ENCODE measurements at places on chromosomes 11 and 22.
A peak's percentile ranks its signal among the peaks of the same experiment; 100 is the strongest.

DNA sequence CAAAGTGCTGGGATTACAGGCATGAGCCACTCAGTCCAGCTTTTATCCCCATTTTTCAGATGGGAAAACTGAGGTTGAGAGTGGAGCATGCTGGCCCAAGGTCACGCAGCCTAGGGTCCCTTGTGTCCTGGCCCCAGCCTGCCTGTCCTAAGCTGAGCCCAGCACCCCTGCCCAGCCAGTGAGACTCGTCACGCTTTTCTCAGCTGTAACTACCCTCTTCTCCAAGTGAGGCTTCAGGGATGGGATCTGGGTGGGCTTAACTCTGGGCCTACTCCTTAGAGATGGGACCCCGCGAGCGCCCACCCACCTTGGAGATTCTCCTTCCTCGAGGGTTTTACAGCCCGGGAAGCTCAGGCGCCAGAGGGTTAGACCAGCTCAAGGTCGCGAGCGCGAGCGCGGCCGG lies 390 bp upstream of the TMEM151A start:
- DNase-seq, result no peak

DNA sequence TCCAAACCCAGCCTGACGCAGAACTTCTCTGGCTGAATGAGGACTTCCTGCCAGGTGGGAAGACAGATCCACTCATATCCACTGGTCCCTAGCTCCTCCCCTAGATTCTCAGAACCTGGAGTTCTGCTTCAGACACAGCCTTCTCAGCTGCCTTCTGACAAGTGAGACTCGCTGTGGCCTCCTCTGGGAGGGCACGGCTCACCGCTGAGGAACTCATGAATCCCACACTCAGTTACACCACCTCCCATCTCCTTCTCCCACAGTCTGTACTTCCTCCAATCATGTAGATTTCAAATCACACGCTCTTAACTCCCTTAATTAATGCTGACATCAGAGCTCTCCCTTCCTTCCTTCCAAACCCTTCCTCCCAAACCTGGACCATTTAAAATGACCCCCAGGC lies 86.4 kb upstream of the TMEM45B start:
- no peak for DNase-seq

DNA sequence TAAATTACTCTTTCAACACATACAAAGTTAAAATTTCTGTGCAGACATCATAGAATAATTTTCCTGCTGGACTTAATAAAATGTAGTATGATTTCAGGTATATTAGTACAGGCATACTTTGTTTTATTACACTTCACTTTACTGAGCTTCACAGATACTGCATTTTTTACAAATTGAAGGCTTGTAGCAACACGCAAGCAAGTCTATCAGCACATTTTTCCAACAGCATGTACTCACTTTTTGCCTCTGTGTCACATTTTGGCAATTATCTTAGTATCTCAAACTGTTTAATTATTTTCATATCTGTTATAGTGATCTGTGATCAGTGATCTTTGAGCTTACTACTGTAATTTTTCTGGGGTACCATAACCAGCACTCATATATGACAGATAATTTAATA lies 44.5 kb downstream of the BBOX1 start:
- DNase-seq, result no peak

GRCh38 chr22:40120848-40121247 lies 56.9 kb upstream of the TNRC6B start:
- no peak for DNase-seq

GRCh38 chr22:24937114-24937513 lies 9.4 kb downstream of the LHFPL7 start:
- peak; percentile 7 for DNase-seq

DNA sequence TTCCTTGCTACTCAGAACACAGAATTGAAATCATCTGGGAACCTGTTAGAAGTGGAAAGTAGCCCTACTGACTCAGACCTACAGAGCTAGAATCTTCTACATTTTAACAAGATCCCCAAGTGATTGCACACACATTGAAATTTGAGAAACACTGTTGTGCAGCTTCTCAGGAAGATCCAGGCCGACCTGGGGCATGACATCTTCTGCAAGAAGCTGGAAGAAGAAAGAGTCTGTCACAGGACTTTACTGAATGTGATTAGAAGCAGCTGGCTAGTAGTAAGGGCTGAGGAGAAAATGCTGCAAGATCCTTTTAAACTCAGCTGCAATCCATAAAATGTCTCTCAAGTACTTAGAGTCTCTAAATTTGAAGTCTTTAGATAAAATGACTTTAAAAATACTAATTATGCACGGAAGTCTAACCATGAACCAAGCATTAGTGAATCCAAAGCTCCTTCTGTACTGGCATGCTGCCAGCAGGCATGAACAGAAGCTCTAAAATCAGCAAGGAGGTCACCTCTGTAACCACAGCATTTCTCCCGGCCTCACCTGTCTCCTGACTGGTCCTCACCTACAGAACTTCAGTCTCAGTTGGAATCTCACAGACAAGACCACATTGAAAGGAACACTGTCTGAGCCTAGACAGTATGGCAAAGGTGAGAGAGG lies 85.0 kb downstream of the SERGEF start:
- DNase-seq, result no peak

- DNase-seq, result no peak
These were observed 1247.1 kb downstream of the BRD1 start for GRCh38 chr22:48580481-48580970.

GRCh38 chr11:15568440-15568839 lies 453.7 kb downstream of the INSC start:
- DNase-seq, result no peak

DNA sequence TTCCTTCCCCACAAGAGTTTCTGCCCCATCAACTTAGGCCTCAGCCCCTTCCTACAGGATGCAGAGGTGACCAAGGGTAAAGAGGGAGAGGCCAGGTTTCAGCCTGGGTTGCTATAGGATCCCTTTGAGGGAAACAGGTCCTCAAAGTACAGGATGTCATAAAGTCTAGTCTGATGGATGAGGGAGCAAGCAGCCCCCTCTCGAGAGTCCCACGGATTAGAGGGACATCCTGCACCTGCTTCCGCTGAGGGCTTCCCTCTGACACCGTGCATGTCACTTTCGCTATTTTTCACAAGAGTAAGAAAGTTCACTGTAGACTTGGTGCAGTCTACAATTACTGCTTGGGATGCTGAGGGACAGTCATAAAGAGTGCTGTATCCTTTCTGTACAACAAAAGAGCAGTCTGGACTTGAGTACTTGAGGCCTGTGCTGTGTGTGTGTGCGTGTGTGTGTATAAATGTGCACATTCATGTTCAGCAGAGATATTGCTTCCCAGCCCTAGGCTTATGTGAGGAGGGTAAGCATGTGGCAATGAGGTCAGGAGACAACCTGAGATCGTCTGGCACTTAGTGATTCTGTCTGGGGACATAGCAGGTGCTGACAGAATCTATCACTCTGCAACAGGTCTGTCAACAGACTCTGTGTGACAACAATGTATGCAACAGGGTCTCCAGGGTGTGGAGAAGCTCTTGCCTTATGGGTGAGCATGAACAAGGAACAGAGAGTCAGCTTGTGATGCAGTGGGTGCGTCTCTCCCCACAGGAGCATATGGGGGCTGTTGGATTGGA lies 18.0 kb upstream of the CHST1 start:
- no peak for DNase-seq

GRCh38 chr11:107857550-107858216 lies 904 bp downstream of the SLC35F2 start:
- DNase-seq, result no peak

GRCh38 chr11:111531136-111531535 lies 9.4 kb upstream of the LAYN start:
- DNase-seq, result no peak

GRCh38 chr22:49959782-49960158 lies 802 bp upstream of the PIM3 start:
- peak; percentile 65 for DNase-seq

GRCh38 chr11:62898027-62898426 lies 17.3 kb downstream of the SLC3A2 start:
- no peak for DNase-seq

- no peak for DNase-seq
These were observed 66.6 kb upstream of the MPPED2 start for GRCh38 chr11:30652801-30653200.

- DNase-seq, result no peak
These were observed 16.0 kb upstream of the TUB start for GRCh38 chr11:8065031-8065430.

DNA sequence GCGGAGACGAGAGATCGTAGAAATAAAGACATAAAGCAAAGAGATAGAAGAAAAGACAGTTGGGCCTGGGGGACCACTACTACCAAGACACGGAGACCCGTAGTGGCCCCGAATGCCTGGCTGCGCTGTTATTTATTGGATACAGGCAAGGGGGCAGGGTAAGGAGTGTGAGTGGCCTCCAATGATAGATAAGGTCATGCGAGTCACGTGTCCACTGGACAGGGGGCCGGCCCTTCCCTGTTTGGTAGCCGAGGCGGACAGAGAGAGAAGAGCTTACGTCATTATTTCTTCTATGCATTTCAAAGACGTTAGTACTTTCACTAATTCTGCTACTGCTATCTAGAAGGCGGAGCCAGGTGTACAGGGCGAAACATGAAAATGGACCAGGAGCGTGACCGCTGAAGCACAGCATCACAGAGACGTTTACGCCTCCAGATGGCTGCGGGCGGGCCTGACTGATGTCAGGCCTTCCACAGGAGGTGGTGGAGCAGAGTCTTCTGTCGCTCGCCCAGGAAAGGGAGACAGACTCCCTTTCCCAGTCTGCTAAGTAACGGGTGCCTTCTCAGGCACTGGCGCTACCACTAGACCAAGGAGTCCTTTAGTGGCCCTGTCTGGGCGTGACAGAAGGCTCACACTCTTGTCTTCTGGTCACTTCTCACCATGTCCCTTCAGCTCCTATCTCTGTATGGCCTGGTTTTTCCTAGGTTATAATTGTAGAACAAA lies 24.8 kb downstream of the PPP6R2 start:
- no peak for DNase-seq

GRCh38 chr22:46374663-46375474 lies 39.4 kb downstream of the TRMU start:
- DNase-seq, result no peak

DNA sequence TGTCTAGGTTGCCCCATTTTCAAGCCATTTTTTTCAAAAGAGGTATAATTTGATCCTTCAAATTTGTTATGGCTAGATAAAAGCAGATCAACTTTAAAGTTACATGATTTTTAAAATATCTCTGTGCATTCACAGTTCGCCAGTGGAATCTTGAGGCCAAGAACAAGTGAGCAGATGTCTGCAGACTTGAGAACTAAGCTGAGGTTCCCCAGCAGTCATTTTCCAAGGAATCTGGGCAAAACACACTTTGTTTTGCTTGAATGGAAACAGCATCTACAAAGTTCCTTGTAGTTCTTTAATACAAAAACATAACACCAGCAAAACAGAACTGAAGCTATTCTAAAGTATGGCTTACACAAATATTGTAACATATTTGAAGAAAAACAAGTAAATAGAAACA lies 7.7 kb downstream of the MPPED2 start:
- no peak for DNase-seq

DNA sequence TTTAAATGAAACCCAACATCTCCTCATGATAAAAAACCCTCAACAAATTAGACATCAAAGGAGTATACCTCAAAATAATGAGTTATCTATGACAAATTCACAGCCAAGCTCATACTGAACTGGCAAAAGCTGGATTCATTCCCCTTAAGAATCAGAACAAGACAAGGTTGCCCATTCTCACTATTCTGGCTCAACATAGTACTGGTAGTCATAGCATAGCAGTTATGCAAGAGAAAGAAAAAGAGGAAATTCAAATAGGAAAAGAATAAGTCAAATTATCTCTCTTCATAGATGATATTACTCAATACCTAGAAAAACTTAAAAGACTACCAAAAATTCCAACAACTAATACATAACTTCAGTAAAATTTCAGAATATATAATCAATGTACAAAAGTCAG lies 29.4 kb upstream of the XKR3 start:
- DNase-seq, result no peak

DNA sequence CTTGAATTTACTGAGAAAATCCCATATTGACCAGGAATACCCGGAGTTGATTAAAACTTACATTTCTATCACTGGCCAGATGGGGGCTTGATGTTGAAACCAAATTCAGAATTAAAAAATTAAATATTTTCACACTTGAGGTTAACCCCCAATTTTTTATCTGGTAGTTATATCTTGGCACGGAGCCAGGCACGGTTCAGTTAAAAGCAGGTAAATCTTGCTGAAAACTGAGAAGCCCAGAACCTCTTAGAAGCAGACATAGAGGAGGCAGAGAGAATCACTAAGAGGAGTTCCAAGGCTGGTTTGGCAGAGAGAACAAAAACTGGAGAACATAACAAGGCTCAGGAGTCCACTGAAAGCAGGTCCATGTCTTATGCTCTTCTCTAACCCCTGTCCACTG lies 77.7 kb downstream of the USP35 start:
- no peak for DNase-seq

- DNase-seq, result no peak
These were observed 65.6 kb upstream of the PTPRJ start for GRCh38 chr11:47914743-47915142.

DNA sequence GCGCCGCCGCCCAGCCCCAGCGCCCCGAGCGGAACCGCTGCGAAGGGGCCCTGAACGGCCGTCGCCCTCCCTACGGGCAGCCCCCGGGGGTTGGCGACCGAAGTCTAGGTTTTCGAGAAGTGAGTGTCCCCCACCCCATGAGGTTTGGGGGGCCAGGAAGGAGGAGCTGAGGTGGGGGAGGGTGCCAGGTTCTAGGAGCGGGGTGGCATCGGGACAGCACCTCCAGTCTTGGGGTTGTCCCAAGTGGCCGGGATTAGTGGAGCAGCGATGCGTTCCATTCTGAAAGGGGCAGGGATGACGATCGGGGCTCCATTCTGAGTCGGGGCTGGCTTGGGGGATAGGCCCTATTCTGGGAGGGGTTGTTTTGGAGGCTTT lies 408 bp downstream of the PPP2R5B start:
- DNase-seq, result peak; percentile 46

DNA sequence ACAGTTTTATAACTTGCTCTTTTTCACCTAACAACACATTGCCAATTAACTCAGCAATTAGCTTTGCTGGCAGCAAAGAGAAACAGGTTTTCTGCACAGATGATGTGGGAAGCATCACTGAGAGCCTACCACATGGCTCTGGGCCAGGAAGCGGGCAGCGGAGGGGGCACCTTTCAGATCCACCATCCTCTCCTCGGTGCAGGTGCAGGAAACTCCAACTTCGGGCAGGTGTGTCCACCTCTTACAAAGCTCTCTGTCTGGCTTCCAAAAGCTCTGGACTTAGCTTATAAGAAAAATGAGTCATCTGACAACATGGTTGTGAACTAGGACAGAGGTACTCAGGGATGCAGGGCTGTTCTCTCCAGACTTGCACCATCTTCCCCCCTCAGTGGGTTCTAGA lies 77.0 kb downstream of the RPS6KA4 start:
- DNase-seq, result no peak

DNA sequence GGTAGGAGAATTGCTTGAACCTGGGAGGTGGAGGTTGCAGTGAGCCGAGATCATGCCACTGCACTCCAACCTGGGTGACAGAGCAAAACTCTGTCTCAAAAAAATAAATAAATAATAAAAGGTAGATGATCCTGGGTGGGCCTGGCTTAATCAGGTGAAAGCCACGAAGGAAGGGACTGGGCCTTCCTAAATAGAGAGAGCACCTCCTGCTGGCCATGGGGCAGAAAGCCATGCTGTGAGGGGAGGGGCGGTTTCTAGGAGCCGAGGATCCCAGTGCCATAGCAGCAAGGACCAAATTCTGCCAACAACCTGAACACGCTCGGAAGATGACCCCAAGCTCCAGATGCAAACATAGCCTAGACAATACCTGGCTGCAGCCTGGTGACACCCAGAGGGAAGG lies 24.5 kb upstream of the DGKZ start:
- peak; percentile 63 for DNase-seq

- DNase-seq, result peak; percentile 54
These were observed 420.7 kb upstream of the CADM1 start for GRCh38 chr11:115924744-115925567.

All from activated CD4-positive, alpha-beta T cell treated with anti-CD3 and anti-CD28 coated beads for 36 hours (primary cell).